ENCODE measurements at places on chromosomes 6 and 20.

- DNase-seq, result no peak
Observed at GRCh38 chr6:13474360-13474759, 13.0 kb downstream of the GFOD1 start.

DNA sequence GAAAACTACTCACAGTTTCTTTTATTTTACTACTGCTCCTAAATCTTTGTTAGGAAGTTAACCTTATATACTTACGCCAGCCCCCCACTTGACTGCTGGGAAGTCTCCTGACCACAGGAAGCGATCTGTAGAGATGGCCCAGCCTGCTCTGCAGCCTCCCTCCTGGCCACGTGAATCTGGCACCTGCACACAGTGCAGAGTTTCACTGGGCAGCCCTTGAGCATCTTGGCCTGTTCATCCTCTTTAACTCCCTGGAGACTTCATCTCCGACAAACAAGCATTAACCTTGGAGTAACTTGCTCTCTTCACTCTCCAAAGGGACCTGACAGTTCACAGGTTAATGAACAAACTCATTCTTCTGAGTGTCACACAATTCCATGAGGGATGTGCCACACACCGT lies 294.1 kb downstream of the BTBD9 start:
- DNase-seq, result no peak

DNA sequence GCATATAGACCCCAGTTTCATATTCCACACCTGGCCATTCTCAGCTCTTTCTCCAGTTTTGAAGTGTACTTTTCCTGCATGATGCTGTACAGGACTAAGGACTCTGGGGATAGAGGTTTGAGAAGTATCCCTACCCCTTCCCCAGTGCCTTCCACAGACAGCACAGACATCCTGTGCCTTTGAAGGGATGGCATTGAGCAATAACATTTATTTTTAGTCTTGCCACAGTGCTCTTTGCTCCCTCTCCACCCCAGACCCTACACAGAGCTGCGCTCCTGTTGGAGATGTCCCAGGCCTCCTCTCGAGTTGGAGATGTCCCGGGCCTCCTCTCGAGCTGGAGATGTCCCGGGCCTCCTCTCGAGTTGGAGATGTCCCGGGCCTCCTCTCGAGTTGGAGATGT lies 275.8 kb downstream of the FARS2 start:
- no peak for DNase-seq

DNA sequence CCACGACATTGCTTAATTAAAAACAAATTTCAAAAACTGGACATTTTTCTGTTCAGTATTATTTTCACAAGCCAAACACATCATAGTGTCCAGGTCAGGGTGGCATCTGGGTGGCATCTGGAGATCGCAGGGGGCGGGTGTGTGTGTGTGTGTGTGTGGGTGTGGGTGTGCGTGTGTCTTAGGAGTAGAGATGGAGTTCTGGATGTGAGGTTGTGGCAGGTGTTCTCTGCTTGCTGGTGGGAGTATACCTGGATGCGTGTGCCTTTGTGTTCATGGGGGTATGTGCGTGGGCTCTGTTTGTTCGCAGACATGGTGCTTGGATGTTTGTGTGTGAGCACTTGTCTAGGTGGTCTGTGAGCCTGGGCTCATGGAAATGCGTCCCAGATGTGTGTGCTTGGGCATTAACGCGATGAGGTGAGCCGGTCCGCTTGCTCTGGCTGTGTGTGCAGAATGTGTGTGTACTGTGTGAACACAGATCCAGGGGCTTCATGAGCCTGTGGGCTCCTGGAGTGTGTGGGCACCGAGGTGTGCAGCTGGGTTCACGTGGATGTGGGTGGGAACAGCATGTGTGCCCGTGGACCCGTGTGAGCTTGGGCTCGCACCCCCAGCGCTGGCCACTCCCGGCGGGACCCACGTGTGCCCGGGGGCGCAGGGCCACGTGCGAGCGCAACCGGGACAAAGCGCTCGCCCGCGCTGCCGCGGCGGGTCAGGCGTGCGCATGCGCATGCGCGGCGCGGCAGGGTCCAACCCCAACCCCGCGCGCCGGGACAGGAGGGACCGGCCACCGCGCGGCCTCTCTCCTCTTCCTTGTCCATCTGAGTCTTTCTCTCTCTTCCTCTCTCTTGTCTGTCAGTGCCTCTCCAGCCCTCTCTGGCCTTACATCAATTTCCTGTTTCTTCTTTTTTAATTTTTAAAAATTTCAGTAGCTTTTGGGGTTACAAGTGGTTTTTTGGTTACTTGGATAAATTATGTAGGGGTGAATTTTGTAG lies 60.4 kb downstream of the SRC start:
- peak; percentile 6 for DNase-seq

GRCh38 chr6:157443066-157443800 lies 62.2 kb downstream of the ZDHHC14 start:
- no peak for DNase-seq

- no peak for DNase-seq
Observed at GRCh38 chr6:16412171-16412570, 173.8 kb downstream of the GMPR start.

DNA sequence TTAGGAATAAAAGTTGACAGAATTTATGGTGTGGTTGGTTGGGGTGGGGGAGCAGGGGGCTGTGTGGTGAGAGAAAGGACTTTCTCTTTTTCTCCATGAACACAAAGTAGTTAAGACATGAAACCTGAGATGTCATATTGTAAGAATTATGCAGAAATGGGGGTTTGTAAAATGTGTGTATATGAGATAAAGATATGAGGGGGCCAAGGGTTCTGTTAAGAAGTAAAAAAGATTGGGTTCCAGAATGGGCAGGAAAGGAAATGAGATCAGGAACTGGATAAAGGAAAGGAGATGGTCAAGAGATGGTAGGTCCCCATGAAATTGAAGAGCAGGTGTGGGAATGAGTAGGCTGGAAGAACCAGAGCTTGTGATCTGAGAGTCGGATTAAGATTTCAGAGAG lies 9.7 kb downstream of the RNF146 start:
- no peak for DNase-seq

All from stimulated activated CD8-positive, alpha-beta memory T cell treated with anti-CD3 and anti-CD28 coated beads, Interleukin-4, amount 100 ng/mL, for 4 hours (primary cell).